Fibroblast of lung (primary cell): ENCODE measurements at places on chromosomes 5 and 9. TPM values are rescaled to one million over a fixed set of nuclear protein-coding genes. Genes with fewer than 3 reads are reported as not detected.

SLC46A2 gene
- total RNA-seq = not detected in 2 replicates

DNA sequence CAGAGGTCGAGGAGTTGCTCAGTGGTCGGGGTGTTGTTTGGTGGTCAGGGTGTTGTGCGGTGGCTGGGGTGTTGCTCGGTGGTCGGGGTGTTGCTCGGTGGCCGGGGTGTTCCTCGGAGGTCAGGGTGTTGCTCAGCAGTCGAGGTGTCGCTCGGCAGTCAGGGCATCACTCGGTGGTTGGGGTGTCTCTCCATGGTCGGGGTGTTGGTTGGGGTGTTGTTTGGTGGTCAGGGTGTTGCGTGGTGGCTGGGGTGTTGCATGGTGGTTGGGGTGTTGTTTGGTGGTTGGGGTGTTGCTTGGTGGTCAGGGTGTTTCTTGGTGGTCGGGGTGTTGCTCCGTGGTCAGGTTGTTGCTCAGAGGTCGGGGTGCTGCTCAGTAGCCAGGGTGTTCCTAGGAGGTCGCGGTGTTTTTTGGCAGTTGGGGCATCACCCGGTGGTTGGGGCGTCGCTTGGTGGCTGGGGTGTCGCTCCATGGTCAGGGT is 11.0 kb upstream of the GPSM1 start:
- H3K4me3 ChIP-seq = no peak overlapping the region
- peaks cover under 1% of the 10 kb centered on the region for H3K27me3 ChIP-seq
- no peaks in the 10 kb centered on the region for H3K4me1 ChIP-seq

- H3K4me3 ChIP-seq = no peak overlapping the region
- no peak overlapping the region for H3K27ac ChIP-seq
- no peaks in the 10 kb centered on the region for H3K27me3 ChIP-seq
- DNase-seq = no peak
Observed at GRCh38 chr9:72193478-72193881, 44.2 kb downstream of the GDA start.

DNA sequence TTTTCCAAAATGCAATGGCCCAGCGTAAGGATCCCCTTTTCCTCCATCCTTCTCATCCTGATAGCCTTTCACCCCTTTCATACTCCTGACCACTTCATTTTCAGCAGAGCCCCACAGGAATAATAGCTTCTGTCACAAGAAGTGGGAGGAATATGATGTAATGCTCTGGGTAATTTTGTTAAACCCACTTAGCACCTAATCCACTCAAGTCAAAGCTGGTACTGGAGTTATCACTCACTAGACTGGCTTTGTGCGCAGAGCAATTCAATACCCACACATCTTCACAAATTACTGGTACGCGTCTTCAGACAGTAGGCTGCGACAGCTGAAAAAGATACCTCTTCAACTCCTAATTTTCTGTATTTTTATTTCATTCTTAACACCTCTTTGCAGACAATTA is 2232.8 kb upstream of the WWC1 start:
- H3K4me3 ChIP-seq = no peak overlapping the region
- DNase-seq = no peak
- no peaks in the 10 kb centered on the region for H3K27me3 ChIP-seq
- no peak overlapping the region for H3K27ac ChIP-seq
- no peaks in the 10 kb centered on the region for H3K4me1 ChIP-seq
- H3K36me3 ChIP-seq = no peaks in the 10 kb centered on the region

- no peaks in the 10 kb centered on the region for H3K27me3 ChIP-seq
- DNase-seq = no peak
- H3K27ac ChIP-seq = no peak overlapping the region
- H3K4me3 ChIP-seq = no peak overlapping the region
- H3K4me1 ChIP-seq = no peaks in the 10 kb centered on the region
Observed at GRCh38 chr9:113397203-113397631, 3.9 kb downstream of the ALAD start.

DNA sequence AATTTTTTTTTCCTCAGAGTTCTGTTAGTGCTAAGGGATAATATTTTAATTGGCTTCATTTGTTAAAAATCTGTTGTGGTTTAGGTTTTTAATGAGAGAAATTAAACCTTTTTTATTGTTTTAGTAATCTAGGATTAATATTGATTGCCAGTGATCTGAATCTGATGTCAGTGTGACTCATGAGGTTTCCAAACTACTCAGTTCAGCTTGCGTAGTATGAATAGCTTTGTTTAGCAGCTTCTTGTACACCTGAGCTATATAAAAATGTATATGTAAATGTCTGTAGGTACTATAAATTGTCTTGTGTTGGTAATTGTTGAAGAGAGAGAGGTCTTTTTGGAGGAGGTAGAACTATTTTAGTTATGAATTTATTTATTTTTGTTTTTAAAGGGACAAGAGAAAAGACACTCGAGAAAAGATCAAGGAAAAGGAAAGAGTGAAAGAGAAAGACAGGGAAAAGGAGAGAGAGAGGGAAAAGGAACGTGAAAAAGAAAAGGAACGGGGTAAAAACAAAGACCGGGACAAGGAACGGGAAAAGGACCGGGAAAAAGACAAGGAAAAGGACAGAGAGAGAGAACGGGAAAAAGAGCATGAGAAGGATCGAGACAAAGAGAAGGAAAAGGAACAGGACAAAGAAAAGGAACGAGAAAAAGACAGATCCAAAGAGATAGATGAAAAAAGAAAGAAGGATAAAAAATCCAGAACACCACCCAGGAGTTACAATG is 26.3 kb downstream of the SREK1 start:
- DNase-seq = no peak
- H3K36me3 ChIP-seq = peaks cover under 1% of the 10 kb centered on the region
- no peak overlapping the region for H3K4me3 ChIP-seq
- no peak overlapping the region for H3K27ac ChIP-seq
